ENCODE measurements at places on chromosomes 7 and 10. TPM values are rescaled to one million over a fixed set of nuclear protein-coding genes. Genes with fewer than 3 reads are reported as not detected.

ANKRD30A gene
- total RNA-seq: not detected

CREB5 gene
- total RNA-seq: 0.70 TPM

NAPEPLD gene
- total RNA-seq: 20.7 TPM

NPFFR1 gene
- total RNA-seq: not detected

SLC29A3 gene
- total RNA-seq: 3.1 TPM

C10orf71 gene
- total RNA-seq: not detected

GRCh38 chr10:102620138-102620590, 24.1 kb upstream of the TRIM8 start:
- DNase-seq: no peak

- peak; percentile 67 for DNase-seq
Observed at GRCh38 chr7:155807789-155808548, 4.3 kb downstream of the SHH start.

DNA sequence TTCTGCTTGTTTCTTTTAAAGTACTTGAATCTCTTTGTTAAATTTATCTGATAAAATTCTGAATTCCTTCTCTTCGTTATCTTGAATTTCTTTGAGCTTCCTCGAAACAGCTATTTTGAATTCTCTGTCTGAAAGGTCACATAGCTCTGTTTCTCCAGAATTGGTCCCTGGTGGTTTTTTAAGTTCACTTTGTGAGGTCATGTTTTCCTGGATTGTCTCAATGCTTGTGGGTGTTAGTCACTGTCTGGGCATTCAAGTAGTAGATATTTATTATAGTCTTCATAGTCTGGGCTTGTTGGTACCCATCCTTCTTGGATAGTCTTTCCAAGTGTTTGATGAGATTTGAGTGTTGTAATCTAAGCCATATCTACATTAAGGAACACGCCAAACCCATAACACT, 1060.6 kb downstream of the LRMDA start:
- DNase-seq: no peak

- no peak for DNase-seq
Observed at GRCh38 chr10:95306318-95306650, 15.5 kb upstream of the PDLIM1 start.

GRCh38 chr7:111401516-111401915, 160.8 kb downstream of the IMMP2L start:
- DNase-seq: no peak

DNA sequence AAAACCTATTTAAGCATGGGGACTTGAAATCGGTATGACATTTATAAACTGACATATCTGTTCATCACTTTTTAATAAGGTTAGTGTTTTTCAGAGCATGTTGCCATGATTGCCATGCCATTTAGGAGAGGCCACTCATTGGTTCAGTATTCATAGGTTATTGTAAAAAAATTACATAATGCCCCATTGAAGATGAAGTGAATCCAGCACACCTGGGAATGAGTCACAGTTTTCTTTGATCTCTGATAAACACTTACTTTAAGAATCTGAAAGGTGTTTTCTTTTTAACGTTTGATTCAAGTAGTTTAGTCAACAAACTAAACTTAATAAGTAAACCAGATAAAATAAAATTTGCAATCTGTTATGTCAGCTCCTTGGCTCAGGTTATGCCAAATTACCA, 278.3 kb downstream of the ARL4A start:
- no peak for DNase-seq

DNA sequence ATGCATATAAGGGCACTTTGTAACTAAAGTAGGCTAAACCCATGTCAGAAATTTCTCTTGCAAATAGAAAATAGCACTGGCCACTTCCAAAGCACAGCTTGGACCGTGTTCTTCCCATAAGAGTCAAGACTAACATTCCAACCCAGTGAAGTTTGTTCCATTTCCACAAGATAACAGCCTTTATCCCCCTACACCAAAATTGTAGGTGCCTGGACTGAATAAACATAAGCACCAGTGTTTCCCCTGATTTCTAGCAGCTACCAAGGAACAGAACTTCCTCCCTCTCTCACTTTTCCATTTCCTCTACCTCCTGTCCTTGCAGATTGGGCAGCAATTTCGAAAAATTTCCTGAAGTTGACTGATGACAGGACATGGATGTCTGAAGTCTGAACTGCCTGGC, 219.7 kb downstream of the CREB5 start:
- DNase-seq: no peak

DNA sequence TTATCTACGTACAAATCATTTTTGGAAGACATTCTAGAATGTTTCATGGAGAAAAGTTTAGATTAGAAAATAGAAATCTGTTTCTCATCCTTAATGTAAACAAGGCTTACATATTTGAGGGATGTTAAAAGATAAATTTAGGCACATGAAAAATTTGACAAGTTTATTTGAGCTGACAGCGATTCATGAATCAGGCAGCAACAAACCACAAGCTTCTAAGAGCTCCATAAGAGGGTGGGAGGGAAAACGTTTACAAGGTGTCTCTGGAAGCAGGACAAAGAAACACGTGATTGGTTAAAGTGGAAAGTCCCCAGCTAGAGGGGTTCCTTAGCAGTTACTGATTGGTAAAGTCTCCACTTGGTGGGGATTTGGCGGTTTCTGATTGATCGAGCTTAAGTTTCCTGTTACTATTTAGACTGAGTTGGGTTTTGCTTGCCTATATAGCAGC, 228.9 kb upstream of the PITRM1 start:
- DNase-seq: no peak

DNA sequence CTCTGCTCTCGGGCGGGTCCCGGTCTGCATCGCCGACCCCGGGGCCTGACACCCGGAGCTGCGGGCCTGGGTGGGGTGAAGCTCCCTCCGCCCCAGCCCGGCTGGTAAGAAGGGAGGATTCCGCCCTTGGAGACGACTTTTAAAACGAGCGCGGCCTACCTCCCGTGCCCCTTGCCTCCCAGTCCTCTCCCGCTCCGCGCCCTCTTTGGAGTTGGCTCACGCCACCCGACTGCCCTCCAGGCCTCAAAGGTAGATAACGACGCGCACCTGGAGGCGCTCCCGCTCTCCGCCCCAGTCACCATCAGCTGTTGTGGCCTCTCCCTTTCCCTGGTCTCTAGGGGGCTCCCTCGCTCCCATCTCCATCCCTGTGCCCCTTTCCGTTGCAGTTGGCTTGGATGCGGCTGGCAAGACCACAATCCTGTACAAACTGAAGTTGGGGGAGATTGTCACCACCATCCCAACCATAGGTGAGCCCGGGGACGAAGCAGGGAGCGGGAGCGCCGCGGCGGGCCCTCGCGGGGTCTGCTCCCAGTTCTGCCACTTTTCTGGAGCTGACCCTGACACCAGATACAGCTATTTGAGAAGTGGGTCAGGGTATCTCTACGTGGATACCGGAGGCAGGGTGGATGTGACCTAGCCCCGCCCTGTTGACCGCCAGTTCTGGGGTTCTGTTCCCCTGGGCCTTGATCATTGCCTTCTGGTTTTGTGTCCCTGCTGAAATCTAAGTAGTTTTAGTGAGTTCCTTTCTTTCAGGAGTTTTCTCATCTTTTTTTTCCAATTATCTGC, 679 bp downstream of the ARF5 start:
- peak; percentile 73 for DNase-seq

All from liver (tissue), 10 donors.